Breast epithelium (tissue), 4 donors: ENCODE measurements at places on chromosomes 4 and X. TPM values are rescaled to one million over a fixed set of nuclear protein-coding genes. Genes with fewer than 3 reads are reported as not detected.

DNA sequence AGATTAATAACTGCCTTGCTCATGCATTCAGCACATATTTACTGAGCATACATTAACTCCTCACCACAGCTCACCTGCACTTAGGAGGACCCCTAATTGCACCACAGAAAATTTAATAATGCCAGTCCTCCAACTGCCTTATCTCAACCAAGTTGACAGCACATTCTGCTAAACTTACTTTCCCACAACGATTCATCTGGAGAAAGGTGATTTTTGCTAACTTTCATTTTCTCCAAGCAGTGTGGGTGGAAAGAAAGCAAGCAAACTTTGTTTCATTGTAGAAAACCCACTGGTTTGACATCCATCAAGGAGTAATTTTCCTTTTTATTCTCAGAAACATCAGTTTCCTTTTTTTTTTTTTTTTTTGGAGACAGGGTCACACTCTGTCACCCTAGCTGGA is 49.1 kb downstream of the RASGEF1B start:
- DNase-seq = no peak

GRCh38 chr4:22129454-22130029 is 181.0 kb upstream of the KCNIP4 start:
- no peak for DNase-seq

- no peak for DNase-seq
Observed at GRCh38 chr4:99062120-99062519, 26.5 kb downstream of the ADH5 start.

DNA sequence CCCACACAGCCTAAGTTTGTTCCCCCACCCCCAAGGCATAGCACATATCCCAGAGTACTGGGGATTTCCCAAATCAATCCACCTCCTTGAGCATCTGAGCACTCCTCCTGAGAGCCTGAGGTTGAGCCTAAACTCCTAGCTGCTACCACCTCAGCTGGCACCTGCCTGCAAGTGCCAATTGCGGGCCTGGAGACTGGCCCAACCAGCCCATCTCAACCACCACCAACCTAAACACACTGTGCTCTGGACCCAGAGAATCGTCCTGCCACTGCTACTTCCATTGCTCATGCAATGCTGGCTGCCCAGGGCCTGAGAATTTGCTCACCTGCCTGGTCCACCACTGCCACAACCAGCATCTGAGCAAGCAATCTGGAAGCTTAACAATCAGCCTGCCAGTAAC is 177.1 kb downstream of the FGF13 start:
- DNase-seq = no peak

DNA sequence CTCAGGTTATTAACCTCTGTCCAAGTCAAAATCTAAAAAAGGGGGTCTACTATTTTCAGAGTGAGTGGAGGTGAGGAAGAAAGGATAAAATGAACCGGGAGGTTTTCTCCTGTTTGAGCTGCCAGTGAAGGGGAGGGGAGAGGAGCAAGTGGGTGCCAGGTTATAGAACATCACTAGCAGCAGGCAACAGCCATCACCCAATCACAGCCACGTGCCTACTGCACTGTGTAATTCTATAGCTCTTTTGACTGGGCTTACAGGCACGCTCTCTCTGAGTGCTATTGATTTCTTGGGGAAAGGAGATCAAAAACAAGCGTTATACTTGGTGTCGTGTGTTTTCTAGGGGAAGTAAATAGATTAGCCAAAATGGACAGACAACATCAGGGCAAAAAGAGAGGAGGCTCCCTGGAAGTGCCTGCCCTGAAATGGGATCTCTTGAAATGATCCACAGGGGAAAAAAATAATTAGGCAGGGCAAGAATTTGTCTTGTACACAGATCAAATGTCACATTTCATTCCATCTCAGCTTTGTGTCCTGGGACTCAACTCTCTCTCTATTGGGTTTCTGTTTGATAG is 300.5 kb upstream of the LCORL start:
- DNase-seq = no peak

DNA sequence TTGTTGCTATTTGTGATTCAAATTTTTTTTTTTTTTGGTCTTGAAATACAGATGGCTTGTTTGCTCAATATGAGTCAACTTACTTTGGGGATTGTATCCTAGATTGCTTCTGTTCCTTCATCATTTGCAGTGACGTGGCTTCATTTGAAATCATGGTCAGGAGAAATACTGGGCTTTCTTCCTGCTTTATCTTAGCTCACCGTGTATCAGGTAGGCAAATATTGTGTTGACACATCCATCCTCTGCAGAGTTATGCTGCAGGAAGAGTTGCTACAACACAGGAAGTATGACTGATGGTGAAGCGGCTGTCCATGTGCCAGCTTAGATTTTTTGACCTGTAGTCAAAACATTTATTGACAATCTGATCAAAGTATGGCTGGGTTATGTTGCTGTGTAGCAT is 232.2 kb downstream of the C4orf33 start:
- DNase-seq = no peak

GRCh38 chr4:11451716-11452115 is 23.0 kb upstream of the HS3ST1 start:
- DNase-seq = no peak

DNA sequence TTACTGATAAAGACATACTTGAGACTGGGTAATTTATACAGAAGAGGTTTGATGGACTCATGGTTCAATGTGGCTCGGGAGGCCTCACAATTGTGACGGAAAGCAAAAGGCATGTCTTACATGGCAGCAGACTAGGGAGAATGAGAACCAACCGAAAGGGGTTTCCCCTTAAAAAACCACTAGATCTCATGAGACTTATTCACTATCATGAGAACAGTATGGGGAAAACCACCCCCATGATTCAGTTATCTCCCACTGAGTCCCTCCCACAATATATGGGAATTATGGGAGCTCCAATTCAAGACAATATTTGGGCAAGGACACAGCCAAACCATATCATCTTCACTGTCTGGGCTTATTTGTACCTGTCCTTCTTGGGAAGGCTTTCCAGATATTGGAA is 22.8 kb upstream of the MUC7 start:
- DNase-seq = no peak

GRCh38 chrX:50204364-50204899 is at the start of gene CCNB3:
Gene CCNB3 (plus strand): TSS chrX:50204765. CDS start chrX:50285164, 80,399 bp downstream.
- DNase-seq = peak; percentile 56

- no peak for DNase-seq
Observed at GRCh38 chrX:31058284-31058683, 13.6 kb downstream of the FTHL17 start.

DNA sequence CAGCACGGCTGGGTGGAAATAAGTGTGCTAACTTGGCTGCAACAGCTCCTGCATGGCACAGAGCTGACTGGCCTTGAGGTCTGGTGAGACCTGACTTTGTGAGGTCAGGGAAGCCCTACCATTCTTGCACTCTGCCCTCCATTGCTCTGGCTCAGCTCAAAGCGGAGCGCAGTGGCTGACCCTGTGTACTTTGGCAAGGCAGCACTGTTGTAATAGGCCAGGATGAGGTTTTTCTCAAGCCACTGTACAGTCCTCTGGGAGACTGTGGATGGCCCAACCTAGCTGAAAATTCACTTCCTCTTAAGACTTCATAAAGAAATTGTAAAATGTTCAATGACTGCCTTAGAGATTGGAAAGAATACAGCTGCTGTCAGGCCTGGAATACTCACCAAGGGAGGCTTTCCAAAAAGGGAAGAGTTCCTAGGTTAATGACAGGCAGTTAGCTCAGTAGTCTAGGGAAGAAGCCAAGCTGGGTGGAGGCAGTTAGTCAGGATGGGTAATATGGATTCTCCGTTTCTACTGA is 129.8 kb downstream of the GUCY2F start:
- DNase-seq = no peak

Gene GSPT2
- 5.9 TPM for total RNA-seq

Gene GAB3
- 8.5 TPM for total RNA-seq

Gene CYP2U1
- total RNA-seq = 19.5 TPM
